Fibroblast of villous mesenchyme (primary cell): ENCODE measurements at places on chromosomes 4 and X. TPM values are rescaled to one million over a fixed set of nuclear protein-coding genes. Genes with fewer than 3 reads are reported as not detected.

DNA sequence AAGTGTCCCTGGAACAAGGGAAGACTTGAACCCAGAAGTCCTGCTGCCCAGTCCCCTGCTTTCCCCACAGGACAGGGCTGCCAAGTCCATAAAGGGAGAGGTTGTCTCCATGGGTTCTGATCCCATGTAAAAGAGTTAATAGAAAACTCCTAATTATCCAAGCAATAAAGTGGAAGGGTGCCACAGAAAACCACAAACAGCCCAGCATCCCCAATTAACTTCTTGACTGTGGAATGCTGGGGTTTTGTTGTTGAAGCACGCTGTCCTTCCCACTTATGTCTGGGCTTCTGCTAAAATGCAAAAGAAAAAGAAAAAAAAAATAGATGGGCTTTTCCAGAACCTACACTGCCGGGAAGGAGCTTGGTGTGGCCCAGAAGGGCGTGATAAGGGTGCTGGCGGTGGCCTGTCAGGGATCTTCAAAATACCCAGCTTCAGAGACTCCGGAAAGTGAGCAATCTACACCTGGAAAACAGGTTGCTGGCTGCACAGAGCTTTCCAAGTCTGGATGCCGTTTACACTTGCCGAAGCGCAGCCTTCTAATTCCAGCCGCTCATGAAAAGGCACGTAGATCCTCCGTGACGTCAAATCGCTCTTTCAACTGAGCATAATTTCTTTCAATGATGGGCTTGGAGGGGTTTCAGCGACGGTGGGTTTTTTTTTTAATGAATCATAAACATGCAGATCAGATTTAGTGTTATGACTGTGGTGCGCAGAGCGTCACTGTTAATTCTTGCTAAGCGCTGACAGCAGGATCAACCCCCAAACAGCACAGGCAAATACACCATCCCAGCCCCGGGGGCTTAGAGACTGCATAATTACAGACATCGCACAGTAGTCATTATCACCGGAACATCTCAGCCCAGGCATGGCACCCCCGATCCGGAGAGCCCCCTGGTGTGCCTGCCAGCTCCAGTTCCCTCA is 197.6 kb downstream of the BCOR start:
- no peak for DNase-seq

GRCh38 chr4:169620880-169621248 is 486 bp downstream of the CLCN3 start:
- peak; percentile 48 for DNase-seq

DNA sequence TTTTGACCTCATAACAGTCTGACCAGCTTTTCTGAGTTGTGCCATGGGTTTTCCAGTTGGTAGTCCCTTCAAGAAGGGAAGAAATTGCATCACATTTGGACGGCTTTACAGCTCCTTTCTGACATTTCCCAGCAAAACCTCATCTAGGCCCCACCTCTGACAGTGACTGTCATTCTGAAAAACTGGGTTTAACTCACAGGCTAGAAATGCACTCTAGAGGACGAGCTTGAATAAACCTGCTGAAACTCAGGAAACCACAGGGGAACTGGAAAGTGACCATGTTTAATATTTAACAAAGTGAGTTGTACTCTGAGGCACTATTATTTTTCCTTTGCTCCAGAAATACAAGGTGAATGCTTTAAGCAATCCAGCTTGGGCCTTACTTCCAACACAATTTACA is 434.3 kb upstream of the RASGEF1B start:
- no peak for DNase-seq

GRCh38 chr4:112245383-112245782 is 13.8 kb downstream of the AP1AR start:
- DNase-seq, result peak; percentile 18

GRCh38 chr4:8613421-8614364 is 21.1 kb downstream of the CPZ start:
- no peak for DNase-seq

- no peak for DNase-seq
Measured at GRCh38 chr4:70577220-70577927, 14.7 kb upstream of the AMBN start.

- DNase-seq, result no peak
Measured at GRCh38 chr4:7909463-7910262, 30.0 kb downstream of the AFAP1 start.

The CTAG2 gene
- not detected in 2 replicates for total RNA-seq

The STK26 gene
- 4.8 and 9.1 TPM in 2 replicates for total RNA-seq

The AMOT gene
- 6.1 and 15.1 TPM in 2 replicates for total RNA-seq

The ZCCHC4 gene
- 11.0 and 15.1 TPM in 2 replicates for total RNA-seq

The TBX22 gene
- total RNA-seq, result not detected in 2 replicates

The IL21 gene
- total RNA-seq, result not detected in 2 replicates

The TMSB15C gene
- 3.9 and 5.2 TPM in 2 replicates for total RNA-seq
